ENCODE measurements at places on chromosomes 12 and 14.
A peak's percentile ranks its signal among the peaks of the same experiment; 100 is the strongest.

DNA sequence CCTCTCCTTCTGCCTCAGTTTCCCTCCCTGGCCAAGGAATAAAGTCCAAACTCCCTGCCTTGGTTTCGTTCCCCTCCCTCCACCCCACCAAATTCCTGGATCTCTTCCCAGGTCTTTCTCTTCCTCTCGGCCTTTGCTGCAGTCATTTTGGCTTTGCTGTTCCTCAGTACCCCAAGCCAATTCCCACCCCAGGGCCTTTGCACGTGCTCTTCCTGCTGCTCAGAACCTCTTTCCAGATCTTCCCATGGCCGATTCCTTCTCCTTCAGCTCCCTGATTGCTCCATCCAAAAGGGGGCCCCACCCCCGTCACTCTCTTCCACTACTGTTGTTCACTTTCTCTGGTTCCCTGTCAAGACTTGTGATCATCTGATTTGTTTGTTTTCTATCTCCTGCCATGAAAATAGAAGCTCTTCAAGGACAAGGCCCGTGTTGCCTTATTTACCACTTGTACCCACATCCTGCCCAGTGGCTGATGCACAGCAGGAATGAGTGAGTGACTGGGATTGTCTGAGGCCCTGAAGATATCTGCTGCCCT, 3.1 kb downstream of the HNF1A start:
- no peak for DNase-seq

DNA sequence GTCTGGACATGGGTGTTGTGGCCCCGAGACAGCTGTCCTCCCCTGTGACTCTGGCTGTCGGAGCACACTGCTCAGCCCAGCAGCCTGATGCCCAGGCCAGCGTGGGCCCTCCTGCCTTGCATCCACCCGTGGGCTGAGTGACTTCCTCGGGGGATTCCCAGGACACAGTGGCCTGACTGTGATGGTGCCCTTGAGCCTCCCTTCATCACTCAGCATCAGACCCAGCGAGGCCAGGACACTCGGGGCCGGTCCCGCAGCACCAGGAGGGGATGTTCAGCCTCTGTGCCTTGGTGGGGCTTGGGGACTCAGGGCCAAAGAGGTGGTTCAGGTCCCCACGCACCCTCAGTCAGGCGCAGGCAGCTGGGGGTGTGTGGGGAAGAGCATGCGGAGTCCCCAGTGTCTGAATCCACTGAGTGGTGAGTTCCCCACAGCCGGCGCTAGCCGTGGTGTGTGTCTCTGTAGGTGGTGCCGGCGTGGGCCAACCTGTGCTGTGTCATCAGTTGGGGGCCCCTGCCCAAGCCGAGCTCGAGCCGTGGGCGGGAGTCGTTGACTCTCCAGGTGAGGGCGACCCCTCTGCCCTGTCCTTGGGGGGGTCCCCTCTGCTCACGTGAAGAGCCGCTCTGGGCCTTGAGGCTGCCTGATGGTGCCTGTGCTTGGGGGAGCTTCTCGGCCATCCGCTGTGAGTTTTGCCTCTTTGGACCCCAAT, 185.8 kb downstream of the ADGRD1 start:
- no peak for DNase-seq

DNA sequence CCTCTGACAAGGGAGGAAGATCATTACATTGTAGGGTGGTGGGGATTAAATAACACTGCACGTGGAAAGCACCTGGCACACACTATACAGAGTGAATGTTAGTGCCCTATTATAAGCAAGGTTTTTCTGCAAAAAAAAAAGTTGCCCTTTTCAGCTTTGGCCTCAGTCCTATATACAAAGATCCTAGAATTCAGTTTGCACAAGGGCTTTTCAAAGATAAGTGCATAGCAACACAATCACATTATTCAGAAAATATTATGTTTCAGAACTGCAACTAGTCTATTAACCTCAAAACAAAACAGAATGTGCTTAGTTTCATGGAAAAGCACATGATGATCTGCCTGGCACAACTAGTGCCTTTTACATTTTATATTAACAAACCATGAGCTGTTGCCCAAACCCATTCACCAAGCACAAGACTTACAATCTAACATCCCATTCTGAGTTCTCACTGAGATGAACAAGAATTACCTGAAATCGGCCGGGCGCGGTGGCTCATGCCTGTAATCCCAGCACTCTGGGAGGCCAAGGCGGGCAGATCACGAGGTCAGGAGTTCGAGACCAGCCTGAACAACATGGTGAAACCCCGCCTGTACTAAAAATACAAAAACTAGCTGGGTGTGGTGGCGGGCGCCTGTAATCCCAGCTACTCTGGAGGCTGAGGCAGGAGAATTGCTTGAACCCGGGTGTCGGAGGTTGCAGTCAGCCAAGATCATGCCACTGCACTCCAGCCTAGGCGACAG, 1.8 kb downstream of the TM7SF3 start:
- DNase-seq = no peak

- no peak for DNase-seq
These were observed 6.4 kb downstream of the SLC15A4 start for GRCh38 chr12:128817111-128818015.

DNA sequence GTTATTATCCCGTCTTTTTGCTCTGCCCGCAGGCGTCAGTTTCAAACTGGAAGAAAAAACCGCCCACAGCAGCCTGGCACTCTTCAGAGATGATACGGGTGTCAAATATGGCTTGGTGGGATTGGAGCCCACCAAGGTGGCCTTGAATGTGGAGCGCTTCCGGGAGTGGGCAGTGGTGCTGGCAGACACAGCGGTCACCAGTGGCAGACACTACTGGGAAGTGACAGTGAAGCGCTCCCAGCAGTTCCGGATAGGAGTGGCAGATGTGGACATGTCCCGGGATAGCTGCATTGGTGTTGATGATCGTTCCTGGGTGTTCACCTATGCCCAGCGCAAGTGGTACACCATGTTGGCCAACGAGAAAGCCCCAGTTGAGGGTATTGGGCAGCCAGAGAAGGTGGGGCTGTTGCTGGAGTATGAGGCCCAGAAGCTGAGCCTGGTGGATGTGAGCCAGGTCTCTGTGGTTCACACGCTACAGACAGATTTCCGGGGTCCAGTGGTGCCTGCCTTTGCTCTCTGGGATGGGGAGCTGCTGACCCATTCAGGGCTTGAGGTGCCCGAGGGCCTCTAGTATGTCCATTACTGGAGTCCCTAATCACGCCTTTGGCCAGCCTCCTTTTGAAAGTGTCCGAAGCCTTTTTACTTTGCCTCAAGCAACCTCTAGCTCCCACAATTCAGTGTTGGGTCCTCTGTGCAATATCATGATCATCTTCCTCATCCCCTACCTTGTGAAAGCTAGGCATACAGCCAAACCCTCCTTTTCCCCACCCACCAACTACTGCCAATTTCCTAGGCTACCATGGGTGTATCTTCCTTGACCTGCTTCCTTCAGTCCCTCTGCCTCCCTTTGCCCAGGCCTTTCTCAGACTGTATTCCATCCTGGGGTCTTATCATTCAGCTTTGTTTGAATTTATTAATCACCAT, 891 bp downstream of the SPRYD4 start:
- DNase-seq = no peak

GRCh38 chr14:102758087-102758486, 19.2 kb upstream of the TRAF3 start:
- DNase-seq = no peak

DNA sequence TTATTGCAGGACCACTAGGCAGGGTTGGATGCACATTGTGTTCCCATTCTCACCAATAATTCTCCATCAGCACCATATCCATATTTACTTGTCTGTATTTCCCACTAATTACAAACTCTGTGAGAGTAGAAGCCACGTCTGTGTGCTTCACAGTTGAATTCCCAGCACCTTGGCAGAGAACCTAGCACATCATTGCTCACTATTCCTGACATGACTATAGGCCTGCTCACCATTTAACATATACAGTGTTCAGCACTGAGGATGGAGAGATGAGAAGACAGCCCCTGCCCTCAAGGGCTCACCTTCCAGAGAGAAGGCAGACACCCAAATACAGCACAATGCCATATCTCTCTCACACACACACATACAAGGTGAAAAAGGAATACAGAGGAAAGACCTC, 5.0 kb downstream of the DAD1 start:
- DNase-seq = no peak

GRCh38 chr14:102392506-102392905, 29.8 kb downstream of the TECPR2 start:
- DNase-seq = no peak

DNA sequence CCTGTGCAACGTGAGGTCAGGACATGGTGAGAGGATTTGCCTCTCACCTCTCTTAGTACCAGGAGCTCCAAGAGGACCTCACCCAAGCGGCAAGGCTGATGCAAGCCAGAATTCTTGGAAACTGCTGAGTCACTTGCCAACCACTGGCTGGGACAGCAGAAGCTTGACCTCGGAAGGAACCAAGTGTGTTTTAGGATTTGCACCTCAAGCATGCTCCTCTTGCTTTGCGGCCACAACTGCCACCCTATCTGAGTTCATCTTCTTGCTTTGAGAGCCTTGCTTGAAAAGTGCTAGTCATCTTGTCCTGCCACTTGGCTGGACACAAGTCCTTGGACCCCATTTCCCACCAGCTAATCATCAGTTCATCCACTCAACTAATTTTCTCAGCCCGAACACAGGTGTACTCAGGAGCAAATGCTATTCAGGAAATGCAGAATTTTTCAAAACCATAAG, 195.8 kb downstream of the SLC25A21 start:
- DNase-seq = no peak

DNA sequence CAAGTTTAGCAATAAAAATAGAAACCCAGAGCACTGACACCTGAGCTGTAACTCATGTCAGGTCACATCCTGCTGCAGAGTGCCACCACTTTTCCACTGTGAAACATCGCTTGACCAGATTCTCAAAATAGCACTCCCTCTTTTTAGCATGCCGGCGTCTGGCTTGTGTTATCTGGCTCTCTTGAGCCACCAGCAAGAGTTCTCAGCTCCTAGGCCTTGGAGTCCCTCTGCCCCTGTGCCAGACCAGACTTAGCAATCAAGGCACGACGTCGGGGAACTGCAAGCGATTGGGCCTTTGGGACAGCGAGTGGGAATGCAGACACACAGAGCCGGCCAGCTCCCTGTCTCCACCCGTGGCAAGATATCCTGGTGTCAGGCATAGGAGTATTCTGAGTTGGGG, 52.5 kb downstream of the SPIC start:
- no peak for DNase-seq

- DNase-seq = peak; percentile 78
These were observed 934 bp upstream of the ZC2HC1C start for GRCh38 chr14:75068294-75069120.

DNA sequence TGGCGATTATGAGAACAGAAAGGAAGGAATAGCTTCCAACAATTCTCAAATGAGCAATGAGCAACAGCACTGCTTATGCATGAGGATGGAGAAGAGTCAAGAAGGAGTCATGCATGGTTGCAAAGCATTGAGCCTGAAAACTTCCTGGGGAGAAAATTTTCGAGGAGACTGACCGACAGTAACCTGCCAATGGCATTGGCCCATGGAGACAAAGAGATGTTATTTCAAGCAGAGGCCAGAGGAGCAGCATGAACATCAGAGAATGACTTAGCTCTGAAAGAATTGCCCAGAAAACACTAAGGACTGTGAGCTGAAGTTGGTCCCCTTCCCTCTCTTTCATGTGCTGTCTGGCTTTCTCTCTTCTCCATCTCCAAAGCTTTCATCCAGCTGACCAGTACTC, 343.4 kb downstream of the ADAMTS20 start:
- DNase-seq = no peak

DNA sequence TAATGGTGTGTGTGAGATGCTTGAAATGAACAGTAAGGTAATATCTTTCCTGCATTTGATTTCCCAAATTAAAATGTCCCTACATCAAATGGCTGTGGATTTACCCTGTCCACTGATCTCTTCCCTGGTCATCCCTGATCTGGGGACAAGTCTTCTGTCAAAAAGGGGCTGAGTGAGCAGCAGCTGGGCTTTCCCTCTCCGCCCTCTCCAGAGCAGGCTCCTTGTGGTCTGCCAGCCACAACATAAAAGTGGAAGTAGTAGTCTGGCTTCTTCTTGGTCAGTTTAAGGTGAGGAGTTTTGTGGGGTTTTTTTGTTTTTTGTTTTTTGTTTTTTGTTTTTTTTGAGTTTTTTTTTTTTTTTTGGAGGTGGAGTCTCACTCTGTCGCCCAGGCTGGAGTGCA, 25.2 kb upstream of the PLXNC1 start:
- DNase-seq = no peak

GRCh38 chr12:62317017-62317416, 56.8 kb downstream of the USP15 start:
- no peak for DNase-seq

DNA sequence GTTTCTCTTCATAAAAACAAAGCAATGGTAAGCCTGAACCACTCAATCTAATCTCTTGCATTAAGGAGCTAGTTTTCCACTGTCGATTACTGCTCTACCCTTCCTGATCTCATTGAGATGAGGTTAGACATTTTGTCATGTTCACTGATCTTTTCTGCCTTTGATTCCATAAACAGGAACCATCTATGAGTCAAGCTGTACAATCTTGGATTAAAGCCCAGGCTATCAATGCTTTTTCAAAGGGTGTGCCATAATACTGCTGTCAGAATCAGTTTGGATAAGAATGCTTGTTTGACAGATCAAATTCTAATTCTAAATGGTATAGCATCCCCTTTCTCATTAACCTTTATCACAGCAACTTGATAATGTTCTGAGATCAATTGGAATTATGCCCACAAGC, 16.1 kb downstream of the GRIP1 start:
- DNase-seq = peak; percentile 4

DNA sequence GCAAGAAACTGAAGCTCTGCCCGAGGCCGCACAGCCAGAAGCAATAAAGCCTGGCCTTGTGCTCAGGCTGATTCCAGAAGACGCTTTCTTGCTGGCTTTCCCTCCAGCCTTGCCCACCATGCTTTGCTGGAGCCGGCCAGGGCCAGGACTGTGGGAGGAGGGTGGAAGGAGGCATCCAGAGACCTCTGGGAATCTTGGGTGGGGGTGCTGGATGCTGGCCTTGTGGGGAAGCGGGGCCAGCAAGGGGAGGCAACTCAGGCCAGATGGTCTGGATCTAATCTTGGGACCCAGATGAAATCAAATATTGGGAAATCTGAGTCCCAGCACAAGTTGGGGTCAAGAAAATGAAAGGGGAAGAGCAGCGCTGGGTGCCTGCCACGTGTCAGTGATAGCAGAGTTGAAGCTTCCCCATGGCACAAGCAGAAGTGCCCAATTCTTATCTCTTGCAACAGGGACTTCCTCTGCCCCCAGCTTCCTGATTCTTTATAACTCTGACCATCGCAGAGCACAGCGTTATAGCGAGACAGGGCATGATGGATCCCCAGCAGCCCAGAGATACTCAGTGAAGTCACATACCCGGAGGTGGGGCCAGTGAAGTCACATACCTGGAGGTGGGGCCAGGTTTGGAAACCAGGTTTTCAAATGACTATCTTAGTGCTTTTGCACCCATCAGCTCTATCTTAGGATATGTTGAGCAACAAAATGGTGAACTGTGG, 6.4 kb upstream of the RABGGTA start:
- no peak for DNase-seq

- DNase-seq = no peak
These were observed 2.3 kb downstream of the ANKRD9 start for GRCh38 chr14:102507081-102507856.
